ENCODE measurements at places on chromosomes 1 and 21.
A peak's percentile ranks its signal among the peaks of the same experiment; 100 is the strongest.

GRCh38 chr21:17501107-17502006 lies 11.5 kb upstream of the CXADR start:
- DNase-seq: no peak

GRCh38 chr1:33117440-33118085 lies 36.6 kb downstream of the AZIN2 start:
- DNase-seq: no peak

GRCh38 chr1:160049101-160049500 lies 17.3 kb upstream of the PIGM start:
- DNase-seq: no peak

GRCh38 chr21:44800971-44801467 lies 601 bp downstream of the UBE2G2 start:
- DNase-seq: peak; percentile 55

GRCh38 chr1:112239683-112240330 lies 156.2 kb upstream of the CTTNBP2NL start:
- DNase-seq: no peak

GRCh38 chr1:151311589-151312331 lies 15.5 kb downstream of the PI4KB start:
- no peak for DNase-seq

GRCh38 chr1:232610192-232610901 lies 19.6 kb downstream of the SIPA1L2 start:
- no peak for DNase-seq

DNA sequence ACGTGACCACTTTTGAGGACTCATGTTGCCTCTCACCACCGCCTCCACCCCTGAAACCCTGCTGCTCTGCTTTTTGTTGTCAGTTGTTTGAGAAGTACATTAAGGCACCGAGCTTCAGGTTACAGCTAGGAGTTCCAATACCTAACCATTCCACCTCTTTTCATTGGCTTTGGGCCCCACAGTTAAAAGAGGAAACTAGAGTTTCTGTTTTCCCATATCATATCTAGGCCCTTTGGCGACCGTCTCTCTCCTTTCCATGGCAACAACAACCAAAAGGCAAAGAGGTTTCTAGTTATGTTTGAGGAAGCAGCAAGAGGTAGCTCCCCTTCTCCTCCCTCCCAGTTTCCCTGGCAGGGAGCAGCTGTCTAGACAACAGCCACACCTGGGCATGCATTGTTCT lies 5.9 kb downstream of the ANKRD35 start:
- DNase-seq: no peak

DNA sequence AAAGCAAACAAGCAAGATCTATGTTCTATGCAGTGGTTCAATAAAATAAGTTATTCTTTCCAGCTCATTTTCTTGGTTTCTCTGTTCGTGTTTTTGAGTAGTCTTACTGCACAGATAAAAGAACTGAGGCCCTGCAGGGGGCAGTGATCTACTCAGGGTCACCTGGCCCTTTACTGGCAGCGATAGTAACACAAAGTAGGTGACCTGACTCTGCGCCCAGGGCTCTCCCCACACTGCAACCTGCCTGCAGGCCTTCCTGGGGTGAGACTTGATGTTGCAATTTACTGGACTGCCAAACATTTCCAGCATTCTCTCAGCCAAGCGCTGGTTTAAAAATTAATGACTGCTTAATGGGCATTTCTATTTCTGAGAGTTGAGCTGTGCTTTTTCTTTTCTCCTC lies 110.3 kb downstream of the HUNK start:
- DNase-seq: no peak

GRCh38 chr1:45666836-45667235 lies 19.5 kb downstream of the GPBP1L1 start:
- no peak for DNase-seq

- no peak for DNase-seq
Observed at GRCh38 chr1:184866586-184866985, 107.7 kb downstream of the NIBAN1 start.
